HCT116 (cell line): ENCODE measurements at places on chromosomes 11 and 22.

GRCh38 chr11:44430140-44430539 is 120.2 kb upstream of the ALX4 start:
- DNase-seq = no peak

DNA sequence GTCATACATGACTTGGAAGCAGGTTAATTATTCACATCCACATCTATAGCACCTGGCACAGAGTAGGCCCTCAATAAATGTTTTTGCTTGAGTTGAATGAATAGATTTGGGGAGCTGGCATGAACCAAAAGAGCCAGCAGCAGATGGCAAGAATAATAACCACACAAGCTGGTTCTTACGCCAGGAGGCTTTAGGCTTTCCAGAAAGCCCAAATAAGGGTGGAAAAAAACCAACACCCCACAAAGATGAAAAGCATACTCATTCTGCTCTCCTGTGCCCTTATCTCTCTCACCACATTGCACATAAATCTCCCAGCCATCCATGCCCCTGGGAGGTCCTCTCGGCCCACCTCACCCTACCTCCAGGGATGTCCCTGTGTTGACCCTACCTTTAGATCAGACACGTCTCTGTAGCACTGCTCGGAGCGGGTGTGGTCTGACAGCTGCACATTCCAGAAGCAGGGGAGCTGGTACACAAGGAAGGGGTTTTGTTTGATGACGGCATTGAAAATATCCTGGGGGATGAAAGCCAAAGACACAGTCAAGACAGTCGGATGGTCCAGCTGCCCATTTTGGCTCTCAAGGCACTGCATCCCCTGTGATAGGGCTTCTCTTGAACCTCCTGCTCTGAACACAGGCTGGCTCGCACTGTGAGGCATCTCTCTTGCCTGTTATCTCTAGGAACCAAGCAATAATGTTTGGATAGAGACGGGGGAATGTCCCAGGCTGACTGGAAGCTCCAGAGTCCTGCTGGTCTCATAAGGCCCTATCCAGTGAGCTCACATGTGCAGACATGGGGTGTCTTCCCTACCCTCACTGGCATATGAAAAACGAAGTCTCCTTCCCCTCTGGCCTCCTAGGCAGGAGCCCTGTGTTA is 323.6 kb upstream of the SYN3 start:
- no peak for DNase-seq

DNA sequence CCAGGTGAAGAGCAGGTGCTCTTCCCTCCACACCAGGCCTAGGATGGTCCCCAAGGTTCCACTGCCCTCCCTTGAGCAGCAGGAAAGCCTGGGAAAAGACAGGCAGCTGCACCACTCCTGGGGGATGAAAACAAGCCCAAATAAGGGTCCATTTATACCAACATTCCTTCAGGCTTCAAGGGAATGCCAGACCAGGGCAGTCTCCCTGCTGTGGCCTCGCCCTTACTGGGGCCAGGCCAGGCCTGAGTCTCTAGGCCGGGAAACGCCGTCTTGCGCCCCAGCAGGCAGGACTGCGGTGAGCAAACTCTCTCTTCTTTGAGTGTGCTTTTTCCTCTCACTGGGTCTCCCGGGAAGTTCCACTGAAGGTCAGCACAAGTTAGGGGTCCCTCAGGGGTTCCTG is 443.5 kb downstream of the SOX6 start:
- DNase-seq = no peak

DNA sequence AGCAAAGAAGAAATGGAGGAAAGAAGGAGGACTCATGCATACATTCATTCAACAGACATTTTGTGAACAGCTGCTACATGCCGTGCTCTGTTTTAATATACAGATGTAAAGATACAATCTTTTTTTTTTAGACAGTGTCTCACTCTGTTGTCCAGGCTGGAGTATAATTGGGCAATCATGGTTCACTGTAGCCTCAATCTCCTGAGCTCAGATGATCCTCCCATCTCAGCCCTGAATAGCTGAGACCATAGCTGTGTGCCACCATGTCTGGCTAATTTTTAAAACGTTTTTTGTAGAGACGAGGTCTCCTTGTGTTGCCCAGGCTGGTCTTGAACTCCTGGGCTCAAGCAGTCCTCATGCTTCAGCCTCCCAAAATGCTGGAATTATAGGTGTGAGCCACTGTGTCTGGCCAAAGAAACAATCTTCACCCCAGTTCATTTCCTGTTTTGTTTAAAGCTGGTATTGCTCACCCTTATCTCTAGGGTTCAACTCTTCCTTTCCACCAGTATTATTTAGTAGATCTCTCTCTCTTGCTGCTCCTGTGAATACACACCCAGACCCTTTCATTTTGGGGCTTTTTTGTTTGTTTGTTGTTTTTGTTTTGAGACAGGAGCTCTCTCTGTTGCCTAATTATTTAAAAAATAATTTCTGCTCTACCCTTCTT is 69.8 kb downstream of the RNF169 start:
- DNase-seq = no peak

GRCh38 chr11:61609980-61610366 is 29.1 kb upstream of the SYT7 start:
- no peak for DNase-seq

GRCh38 chr11:34731603-34732002 is 110.7 kb downstream of the EHF start:
- DNase-seq = no peak

- no peak for DNase-seq
Observed at GRCh38 chr22:39472570-39473556, 16.1 kb downstream of the MGAT3 start.

- no peak for DNase-seq
Observed at GRCh38 chr11:126457817-126458216, 102.3 kb downstream of the ST3GAL4 start.

DNA sequence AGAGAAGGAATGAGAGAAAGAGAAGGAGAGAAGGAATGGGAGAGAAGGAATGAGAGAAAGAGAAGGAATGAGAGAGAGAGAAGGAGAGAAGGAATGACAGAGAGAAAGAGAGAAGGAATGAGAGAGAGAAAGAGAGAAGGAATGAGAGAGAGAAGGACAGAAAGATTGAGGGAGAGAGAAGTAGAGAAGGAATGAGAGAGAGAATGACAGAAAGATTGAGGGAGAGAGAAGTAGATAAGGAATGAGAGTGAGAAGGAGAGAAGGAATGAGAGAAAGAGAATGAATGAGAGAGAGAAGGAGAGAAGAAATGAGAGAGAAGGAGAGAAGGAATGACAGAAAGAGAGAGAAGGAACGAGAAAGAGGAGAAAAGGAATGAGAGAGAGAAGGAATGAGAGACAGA is 34.1 kb upstream of the APOL5 start:
- DNase-seq = no peak

GRCh38 chr11:127034973-127035372 is 34.4 kb upstream of the KIRREL3 start:
- DNase-seq = no peak

GRCh38 chr22:42887523-42888507 is 30.7 kb upstream of the ARFGAP3 start:
- DNase-seq = no peak

DNA sequence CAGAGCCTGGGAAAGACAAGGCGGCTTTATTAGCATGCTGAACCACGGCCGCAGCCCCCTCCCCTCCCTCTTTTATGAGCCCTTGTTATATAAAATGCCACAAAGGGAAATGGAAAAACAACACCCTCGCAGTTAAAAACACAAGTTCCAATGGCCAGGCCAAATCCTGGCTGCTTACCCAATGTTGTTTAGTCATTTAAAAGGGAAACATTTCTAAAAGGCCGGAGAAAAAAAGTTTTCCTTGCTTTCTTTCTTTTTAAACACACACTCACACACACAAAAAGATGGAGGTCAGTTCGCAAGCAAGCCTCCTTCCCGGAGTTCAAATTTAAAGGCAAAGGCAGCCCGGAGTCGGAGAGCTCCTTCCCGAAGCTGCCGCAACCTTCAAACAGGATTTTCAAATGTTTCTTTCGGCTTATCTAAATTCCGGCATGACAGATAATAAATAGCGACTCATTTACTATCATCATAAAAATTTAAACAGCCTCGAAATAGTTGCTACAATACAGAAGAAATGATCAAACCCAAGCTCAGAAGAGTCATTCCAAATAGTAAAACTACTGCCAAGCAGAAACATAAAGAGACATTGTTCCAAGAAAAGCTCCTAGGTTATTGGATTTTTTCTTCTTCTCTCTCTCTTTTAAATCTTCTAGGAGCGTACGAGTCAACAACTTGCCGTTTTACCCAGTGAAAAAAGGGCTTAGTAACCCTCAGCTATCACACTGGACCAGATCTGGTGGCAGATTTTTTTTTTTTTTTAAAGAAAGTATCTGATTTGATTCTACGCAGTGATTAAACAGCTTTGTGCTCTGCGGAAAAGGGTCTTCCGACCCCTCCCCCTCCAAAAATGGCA is 3.5 kb downstream of the PHF21B start:
- DNase-seq = no peak

DNA sequence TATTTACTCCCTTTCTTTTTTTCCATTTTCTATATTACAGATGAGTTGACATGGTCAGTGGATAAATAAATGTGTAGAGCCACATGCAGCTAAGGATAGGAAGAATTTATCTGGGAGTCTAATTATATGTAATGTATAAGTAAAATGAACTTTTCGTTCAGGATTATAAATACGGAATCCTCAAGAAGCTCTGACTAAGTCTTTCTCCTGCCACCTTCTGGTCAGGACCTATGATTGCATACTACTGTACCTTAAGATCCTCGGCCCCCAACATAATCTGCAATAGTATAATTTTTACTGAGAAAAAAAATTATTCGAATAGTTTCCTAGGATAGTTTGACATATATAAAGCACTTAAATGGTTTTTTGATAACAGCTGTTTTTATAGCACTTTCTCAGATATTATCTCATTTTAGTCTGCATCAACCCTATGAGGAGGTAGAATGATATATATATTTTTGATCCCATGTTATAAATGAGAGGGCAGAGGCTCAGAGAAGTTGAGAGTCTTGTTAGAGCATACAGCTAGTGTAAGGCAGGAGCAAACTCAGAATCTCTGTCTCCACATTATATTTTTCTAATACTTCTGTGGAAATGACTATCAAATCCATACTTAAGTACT is 36.1 kb downstream of the CCDC90B start:
- DNase-seq = peak; percentile 21

- no peak for DNase-seq
Observed at GRCh38 chr11:113446938-113447337, 28.3 kb downstream of the DRD2 start.

DNA sequence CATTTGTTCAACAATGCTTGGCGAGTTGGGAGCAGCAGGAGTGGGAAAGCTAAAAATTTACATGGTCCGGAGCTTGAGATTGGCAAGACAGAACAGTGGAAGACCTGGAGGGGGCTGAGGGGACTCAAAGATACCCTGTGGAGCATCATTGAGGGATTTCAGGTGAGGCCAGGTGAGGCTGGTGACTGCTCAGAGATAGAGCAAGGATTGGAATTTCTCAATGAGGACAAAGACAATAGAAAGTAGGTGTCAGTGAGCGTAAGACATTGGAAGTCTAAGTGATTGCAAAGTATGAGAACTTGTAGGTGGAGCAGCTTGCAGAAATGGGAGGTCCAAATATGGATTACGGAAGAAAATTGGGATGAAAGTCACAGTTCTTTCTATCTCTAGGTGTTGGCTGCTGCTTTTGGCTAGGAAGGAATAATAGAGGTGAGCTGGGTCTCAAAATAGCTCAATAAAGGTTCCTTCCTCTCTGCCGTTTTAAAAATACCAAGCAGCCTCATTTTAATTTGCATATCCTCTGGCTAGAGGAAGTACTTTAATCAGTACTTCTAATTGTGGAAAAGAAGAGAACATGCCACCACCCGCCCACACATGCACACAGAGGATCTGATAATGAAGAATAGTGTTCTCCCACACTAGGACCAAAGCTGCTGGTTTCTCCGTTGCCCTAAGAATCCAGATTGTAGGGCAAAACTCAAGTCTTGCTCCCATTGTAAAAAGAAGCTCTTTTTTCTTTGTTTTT is 41.8 kb upstream of the SORL1-AS1 start:
- DNase-seq = no peak

GRCh38 chr11:67539550-67539949 is 16.3 kb upstream of the CABP2 start:
- no peak for DNase-seq

GRCh38 chr11:78187366-78188285 is 800 bp downstream of the KCTD21 start:
- no peak for DNase-seq

DNA sequence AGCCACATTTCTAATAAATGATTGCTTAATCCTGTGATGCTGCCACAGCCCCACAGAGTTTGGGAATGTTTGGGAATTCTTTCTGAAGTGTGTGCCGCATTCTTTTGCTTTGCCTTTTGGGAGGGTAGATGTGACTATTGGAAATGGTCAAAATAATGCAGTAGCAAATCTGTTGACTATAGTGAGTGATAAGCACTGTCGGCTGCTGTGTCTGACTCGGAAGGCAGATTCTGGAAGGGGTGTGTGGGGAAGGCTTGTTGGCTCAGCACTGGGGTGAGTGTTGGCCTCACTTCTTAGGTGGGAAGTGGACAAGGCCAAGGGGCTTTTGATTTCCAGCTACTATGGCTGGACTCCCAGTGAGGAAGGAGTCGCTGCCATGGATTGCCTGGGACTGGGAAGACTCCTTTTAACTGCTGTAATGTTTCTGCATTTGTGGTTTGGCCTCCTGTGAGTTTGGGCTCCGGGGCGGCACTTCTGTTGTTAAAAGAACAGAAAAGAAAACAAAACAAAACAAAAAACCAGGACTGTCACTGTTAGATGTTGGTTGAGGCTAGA is 20.1 kb downstream of the ZBTB16 start:
- no peak for DNase-seq

DNA sequence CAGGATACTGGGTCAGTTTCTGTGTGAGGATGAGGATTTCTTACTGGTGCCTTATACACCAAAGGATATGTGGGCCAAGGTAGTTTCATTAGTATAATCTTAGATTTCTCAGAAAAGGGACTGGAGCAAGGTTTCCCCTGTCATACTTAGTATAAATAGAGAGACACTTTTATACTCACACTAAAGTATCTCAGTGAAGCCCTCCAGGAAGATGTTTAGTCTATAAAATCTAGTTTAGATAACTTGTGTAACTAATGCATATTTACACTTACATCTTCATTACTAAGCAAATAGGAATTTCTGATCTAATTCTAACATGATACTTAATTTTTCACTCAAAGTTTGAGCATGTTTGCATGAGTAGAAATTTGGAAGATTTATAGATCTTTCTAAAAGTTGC is 11.1 kb downstream of the EMSY start:
- DNase-seq = no peak

- no peak for DNase-seq
Observed at GRCh38 chr11:22584976-22585375, 40.6 kb downstream of the FANCF start.

GRCh38 chr11:102781676-102782075 is 1.2 kb upstream of the MMP10 start:
- DNase-seq = no peak

DNA sequence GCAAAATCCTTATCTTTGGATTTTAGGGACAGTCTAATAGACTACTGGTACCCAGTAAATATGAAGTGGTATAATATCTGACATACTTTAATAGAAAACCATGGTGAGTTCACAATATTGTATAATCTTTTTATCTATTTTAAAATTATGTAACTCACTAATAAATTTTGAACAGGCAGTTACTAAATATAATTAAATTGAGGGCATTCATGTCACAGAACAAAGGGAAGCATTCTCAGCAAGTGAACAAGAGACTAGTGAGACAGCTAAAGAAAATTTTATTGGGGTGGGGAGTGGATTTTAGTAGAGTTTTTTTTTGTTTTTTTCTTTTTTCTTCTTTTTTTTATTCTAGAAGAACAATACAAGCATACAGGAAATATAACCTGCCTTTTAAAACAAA is 55.0 kb downstream of the DNAJC24 start:
- DNase-seq = no peak
